HT1080 (cell line): ENCODE measurements at places on chromosomes 4 and X.

DNA sequence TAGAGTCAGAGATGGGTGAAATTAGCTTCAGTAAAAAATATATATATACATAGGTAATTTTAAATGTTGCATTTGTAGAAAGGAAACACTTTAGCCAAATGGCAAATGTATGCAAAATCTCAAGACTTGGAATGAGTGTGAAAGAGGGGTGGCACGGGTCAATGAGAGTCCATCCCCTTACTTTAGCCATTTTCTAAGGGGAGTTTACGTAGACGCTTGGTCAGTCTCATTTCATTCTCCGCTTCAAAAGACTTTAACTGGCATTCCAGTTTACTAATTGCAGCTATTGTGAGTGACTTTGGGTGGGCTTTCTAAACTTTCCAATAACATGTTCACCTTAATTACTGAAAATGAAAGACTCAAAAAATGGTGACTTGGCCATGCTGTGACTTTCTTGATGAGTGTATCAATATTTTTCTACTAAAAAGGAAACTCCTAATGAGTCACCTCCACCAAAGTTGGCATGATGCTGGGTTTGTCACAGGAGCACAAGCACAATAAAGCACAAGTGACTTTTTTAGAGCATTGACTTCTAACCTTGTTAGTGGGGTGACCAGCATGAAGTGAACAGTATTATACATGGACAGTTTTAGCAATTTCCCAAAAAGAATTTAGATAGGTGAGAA, 356.0 kb upstream of the RASGEF1B start:
- DNase-seq = no peak

DNA sequence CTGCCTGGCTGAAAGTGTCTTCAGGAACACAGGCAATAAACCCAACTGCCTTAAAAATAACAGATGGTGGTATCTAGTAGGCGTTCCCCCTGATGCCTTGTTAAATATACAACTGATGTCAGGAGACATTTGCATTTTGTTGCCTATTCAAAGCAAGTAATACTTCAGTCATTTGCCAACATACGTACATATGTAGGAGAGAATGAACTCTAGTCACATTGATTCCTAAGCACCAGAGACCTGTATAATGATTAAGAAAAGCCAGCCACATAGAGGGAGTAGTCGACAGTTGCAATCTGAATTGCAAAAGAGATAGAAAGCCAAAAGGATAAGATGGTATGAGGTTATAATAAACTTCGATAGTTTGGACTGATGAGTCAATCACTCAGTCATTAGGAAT, 191.0 kb upstream of the EMCN start:
- no peak for DNase-seq

- no peak for DNase-seq
Measured at GRCh38 chr4:169160825-169161224, 109.9 kb downstream of the SH3RF1 start.

GRCh38 chrX:19655032-19655431, 139.7 kb upstream of the MAP3K15 start:
- no peak for DNase-seq

DNA sequence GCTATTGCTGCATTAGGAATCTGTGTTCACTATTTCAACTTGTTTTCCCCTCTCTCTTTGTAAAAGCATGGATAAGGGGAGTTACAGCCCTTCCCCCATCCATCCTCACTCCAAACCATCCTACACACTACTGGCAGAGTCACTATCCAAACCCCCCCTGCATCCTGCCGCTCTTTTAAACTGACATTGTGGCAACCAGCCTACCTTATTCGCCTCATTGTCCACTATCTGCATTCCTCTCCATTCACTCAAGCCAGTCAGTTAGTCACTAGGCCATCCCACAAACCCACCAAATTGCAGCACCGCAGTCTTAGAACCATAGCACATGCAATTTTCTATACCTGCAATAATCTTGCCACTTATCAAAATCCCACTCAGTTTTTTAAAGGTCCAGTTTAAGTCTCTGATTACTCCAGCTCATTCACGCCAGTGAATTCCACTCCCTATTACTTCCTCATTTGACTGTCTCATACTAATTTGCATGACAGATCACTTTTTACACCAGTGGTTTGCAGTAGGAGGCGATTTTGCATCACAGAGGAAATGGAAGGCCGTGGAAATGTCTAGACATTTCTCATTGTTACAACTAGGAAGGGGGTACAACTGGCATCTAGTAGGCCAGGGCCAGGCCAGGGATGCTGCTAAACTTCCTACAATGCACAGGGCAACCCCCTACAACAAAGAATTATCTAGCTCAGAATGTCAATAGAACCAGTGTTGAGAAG, 181.8 kb downstream of the HS6ST2 start:
- DNase-seq = no peak

- peak; percentile 13 for DNase-seq
Measured at GRCh38 chrX:37509349-37509748, 62.1 kb upstream of the LANCL3 start.

DNA sequence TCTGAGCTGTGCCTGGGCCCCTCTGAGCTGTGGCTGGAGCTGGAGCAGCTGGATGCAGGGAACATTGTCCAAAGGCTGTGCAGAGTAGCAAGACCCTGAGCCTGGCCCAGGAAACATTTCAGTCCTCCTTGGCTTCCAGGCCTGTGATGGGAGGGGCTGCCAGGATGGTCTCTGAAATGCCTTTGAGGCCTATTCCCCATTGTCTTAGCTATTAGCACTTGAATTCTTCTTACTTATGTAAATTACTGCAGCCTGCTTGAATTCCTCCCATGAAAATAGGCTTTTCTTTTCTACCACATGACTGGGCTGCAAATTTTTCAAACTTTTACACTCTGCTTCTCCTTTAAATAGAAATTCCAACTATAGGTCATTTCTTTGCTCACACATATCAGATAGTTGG, 349.8 kb upstream of the KLHL4 start:
- no peak for DNase-seq

DNA sequence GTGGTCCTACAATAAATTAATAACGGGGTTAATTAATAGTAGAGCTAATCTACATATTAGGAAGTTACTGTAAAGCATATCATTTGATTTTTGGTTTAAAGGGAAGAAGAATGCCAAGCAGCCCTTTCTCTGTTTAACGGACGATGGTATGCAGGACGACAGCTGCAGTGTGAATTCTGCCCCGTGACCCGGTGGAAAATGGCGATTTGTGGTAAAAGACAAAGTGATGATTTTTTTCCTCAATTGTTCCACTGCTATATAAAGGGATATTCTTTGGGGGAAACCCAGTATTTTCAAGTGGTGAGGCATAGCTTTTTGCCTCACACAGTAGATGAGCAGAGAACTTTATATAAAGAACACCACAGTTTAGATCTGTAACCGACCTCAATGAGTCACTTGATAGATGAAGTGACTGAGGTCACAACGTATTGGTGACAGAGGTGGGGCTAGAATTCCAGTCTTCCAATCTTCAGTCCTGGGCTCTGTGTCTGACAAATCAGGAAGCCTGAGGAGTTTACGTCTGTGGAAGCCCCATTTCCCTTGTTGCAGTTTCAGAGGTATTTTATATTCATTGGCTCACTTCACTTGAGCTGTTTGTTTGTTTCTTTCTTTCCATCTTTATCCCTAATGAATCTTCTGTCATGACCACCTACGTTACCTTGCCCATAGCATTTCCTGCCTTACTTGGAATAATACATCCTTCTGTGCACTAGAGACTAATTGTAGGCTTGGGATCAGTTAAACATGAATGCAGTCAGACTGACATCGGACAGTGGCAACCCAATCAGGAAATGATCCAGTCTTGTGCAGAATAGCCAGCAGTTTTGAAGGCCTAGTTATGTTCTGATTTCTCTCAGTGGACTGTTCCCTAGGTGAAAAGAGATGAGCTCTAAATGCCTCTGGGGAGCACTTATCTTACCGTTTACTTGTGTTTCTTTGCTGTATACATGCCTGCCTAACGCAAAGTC, 30.1 kb downstream of the ZRSR2 start:
- DNase-seq = peak; percentile 0

- no peak for DNase-seq
Measured at GRCh38 chrX:120825146-120825545, 50.5 kb downstream of the CT47B1 start.

DNA sequence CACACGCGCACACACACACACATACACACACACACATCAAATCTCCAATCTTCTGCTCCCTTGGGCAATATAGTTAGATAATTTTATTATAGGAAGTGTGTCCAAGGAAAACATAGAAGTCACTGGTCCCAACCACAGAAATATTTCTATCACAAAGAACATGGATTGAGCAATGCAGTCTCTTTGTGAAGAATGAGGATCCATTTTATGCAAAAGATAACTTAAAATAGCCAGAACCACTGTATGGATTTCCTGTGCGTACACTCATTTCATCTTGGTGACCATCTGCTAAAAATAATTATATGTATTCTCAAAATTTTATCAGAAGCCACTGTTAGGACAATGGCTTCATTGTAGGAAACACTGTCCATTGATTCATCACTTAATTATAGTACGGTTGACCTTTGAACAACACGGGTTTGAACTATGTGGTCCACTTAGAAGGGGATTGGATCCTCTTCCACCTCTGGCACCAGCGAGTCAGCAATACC, 169.6 kb upstream of the MXRA5 start:
- peak; percentile 42 for DNase-seq

GRCh38 chr4:44146516-44146915, 302.1 kb downstream of the KCTD8 start:
- no peak for DNase-seq

DNA sequence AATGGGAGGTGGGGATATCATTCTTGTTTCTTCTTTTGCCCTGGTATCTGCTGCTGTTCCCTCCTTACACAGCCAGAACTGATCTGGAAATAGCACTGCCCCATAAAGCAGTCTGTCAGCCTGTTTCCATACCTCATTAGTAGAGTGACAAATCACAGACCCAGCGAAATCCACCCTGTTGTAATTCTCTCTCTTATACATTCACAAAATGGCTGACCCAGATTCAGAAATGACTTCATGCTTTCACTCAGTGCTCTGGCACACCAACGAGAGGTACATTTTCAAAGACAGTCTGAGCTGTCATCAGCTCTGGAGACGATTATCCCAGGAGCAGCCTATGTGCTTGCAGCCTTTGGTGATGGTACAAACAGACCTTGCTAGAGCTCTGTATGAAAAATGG, 164.6 kb downstream of the AFF2 start:
- DNase-seq = no peak

GRCh38 chrX:20267931-20268701, 1.4 kb upstream of the RPS6KA3 start:
- DNase-seq = no peak

GRCh38 chrX:106284431-106285025, 116.4 kb downstream of the PWWP3B start:
- DNase-seq = no peak

- no peak for DNase-seq
Measured at GRCh38 chrX:13764765-13765164, 30.2 kb downstream of the OFD1 start.

DNA sequence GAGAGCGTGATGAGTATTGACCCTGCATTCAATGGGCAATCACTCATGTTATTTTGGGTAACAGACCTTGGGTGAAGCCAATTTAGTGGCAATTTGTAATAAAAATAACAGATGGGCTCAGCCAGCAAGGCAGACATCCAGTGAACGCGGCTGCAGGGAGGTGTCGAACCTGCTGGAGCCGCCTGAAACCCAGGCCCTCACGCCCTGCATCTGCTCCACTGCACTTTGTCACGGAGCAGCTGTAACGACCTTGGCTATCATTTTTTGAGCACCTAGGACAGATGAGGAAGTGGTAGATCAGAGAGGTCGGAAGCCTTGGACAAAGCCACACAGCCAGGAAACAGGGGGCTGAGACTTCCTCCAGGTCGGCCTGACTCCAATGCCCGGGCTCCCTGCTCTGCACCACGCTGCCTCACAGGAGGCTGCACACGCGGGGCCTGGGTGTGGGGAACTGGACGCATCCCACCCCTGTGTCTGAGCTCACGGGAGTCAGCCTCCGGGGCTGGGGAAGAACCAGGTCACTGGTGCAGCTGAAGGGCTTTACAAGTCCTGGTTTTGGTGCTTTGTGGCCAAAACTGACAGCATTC, 19.4 kb downstream of the HMX1 start:
- no peak for DNase-seq

- peak; percentile 21 for DNase-seq
Measured at GRCh38 chr4:15398001-15398400, 29.8 kb upstream of the C1QTNF7 start.

DNA sequence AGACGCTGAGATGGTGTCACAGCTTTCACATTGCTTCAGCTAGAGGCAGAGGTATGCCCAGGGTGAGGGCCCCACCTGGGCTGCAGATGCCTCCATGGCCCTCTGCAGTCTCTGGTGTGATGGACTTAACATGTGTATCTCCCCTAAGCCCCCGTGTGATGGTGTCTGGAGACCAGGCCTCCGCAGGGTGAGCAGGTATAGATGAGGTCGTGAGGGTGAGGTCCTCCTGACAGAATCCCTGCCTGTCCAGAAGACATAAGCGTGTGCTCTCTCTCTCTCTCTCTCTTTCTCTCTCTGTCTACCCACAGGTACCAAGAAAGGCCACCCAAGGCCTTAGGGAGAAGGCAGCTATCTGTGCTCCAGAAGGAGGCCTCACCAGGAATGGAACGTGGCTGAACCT, 50.9 kb downstream of the CPZ start:
- no peak for DNase-seq

- DNase-seq = no peak
Measured at GRCh38 chr4:41967392-41967791, 14.2 kb upstream of the DCAF4L1 start.

DNA sequence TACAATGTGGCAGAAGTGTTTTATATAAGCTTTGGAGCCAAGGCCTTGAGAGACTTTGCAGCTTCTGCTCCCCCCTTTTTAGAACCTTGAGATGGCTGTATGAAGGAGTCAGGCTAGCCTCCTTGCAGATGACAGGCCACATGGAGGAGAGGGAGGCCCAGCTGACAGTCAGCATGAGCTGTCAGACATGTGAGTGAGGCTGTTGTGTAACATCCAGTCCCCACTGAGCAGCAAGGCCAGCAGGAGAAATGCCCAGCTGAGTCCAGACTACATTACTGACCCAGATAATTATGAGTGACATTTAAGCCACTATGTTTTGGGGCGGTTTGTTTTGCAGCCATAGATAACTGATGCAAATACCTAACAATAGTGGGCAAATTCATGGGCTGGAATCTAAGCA, 515.3 kb upstream of the ARX start:
- peak; percentile 62 for DNase-seq

- DNase-seq = no peak
Measured at GRCh38 chr4:55124322-55125076, 896 bp downstream of the KDR start.

DNA sequence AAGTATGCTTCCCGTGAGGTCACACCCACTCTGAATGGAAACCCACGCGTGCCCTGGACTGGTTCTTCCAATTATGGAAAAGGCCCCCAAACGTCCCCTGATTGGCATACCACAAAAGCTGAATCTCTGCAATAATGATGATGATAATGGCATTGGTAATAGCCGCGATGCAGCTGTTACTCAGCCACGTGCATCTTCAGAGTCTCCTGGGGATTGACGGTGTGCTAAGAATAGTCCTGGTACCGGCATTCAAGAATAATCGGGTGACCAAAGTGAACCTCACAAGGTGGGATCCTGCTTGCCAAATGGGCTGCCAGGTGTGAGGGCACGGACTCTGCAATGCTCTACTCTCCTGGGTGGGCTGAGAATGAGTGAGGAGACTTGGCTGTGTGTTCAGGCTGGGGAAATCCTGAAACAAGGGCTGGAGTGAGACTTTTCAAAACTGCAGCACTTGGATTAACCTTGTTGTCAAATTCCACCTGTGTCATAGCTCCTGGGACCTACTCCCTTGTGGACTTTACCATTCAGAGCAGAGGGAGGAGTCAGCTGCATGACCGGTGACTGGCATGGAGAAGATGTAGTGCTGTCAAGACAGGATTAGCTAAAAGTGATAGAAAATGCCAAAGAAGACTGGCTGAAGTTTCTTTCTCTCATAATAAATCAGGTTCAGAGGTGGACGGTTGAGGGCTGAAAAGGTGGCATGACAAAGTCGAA, 615.4 kb downstream of the MID1IP1 start:
- DNase-seq = no peak
